ENCODE measurements at places on chromosomes 11 and 22.

DNA sequence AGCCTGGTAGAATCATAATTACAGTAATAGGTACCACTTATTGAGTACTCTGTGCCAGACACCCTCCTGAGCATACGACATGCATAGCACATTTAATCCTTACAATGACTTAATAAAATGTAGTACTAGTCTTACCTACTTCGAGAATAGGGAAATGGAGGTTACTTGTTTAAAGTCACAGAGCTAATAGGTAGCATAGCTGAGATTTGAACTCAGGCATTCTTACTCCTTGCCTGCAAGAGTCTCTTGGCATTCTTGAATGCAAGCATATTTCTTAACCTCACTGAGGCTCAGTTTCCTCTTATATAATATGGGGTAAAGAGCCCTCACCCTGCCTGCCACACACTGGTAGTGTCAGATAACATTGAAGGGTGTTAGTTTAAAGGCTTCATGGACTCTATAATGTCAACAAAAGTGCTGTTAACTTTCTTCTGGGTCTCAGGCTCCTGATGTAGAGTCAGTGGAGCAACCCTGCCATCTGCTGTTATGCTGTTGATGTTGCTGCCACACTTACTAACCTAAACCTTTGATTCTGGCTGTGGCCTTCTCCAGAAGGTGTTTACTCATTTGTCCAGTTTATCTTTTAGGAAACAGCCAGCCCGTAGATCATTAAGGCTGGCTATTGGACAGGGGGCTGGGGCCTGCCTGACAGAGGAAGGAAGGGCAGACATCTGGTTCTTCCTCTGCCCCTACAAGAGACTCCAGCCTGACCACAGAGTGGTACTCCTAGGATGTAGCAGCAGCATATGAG lies 18.9 kb downstream of the LIMK2 start:
- DNase-seq = peak; percentile 53

DNA sequence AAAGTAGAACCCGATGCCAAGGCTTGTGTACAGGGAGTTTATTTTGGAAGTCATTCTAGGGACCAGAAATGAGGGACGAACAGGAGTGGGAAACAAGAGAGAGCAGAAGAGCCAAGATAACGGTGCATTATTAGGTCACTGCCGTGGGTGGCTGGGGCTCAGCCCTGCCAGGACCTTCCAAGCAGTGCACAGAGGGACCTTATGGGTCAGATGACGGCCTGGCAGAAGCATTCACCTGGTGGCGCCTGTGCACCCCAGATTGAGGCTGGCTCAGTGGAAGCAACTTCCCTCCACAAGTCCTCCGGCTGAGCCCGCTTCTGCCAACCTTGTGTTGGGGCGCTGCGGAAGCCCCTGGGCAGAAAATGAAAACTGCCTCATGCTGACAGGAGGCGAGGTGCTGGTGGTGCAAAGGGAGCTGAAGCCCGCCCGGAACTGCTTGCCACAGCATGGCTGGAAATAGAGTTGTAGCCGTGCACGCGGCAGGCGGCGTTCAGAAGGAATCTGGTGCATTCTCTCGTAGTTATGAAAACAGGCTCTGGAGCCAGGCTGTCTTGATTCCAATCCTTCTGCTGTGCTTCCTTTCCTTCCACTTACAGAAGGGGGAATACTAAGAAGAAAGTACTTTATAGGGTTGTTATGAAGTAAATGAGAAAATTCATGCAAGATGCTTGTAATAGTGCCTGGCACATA lies 22.2 kb upstream of the TP53I11 start:
- DNase-seq = no peak

DNA sequence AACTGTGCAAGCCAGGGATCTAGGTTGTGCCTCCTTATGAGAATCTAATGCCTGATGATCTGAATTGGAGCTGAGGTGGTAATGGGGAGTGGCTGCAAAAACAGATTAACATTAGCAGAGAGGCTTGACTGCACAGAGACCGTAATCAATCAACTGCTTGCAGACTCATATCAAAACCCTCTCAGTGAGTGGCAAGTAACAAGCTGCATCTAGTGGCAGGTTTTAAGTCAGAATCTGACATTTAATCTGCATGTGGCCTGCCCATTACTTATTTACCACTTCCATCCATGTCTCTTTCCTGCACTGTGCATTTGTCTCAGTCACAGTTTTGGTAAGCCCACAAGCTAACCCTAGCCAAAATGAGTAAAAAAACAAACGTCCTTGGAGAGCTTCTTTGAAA lies 11.2 kb downstream of the C11orf58 start:
- no peak for DNase-seq

- DNase-seq = no peak
Observed at GRCh38 chr11:120339394-120339890, 3.2 kb downstream of the ARHGEF12 start.

- DNase-seq = no peak
Observed at GRCh38 chr11:109795234-109795633, 298.0 kb upstream of the ZC3H12C start.

- no peak for DNase-seq
Observed at GRCh38 chr11:32317643-32318042, 117.7 kb downstream of the WT1 start.

GRCh38 chr11:75986966-75987365 lies 172.0 kb downstream of the UVRAG start:
- no peak for DNase-seq

- no peak for DNase-seq
Observed at GRCh38 chr11:25576320-25576719, 755.6 kb upstream of the ANO3 start.

- DNase-seq = no peak
Observed at GRCh38 chr22:45082795-45083194, 73.0 kb upstream of the PHF21B start.

DNA sequence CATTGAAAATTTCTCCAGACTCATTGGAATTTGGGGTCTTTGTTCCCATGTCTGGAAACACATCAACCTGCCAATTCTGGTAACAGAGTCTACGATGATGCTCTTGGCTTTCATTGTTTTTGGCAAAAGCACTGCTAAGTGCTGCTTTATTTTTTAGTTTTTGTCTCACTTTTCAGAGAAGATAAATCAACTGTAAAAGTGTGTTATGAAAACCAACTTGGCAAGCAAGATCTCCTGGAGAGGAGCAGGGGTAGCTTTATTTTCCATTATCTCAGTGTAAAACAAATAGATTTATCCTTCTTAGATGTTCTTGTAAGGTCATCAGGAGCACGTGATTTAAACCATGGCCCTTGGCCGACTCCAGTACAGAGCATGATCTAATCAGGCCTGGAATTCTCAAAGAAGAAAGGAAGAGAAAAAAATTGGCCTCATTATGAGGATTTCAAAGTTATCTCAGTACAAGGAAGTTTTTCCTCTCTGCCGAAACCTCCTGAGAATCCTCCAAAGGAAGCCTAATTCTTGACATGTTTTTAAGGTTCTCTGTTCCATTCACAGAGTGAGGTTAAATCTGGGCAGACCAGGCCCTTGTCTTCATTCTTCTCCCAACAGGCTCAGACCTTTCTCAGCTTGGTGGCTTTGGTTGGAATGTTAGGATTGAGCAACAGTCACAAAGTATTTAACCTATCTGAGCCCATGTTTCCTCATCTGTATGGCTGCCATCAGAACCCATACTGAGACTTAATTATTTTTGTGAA lies 16.4 kb upstream of the PAMR1 start:
- no peak for DNase-seq

DNA sequence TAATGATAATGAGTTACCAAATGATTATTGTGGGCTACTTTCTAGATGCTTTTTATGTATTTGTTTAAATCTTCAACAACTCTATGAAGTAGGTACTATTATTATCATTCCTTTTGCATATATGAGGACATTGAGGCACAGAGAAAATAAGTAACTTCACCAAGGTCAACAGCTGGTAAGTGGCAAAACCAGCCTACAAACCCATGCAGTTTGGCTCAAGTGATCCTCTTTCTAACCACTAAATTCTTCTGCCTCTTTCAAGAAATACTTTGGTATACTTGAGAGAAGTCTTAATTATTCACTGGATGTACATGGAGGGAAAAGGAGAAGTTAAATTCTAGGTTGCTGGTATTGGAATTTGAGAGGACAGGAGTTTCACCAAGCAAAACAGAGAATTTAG lies 495.2 kb upstream of the CADM1 start:
- no peak for DNase-seq

- DNase-seq = no peak
Observed at GRCh38 chr11:115871161-115871760, 367.0 kb upstream of the CADM1 start.
